Esophagus mucosa (tissue), 1 donor: ENCODE measurements at places on chromosomes 2 and 18. TPM values are rescaled to one million over a fixed set of nuclear protein-coding genes. Genes with fewer than 3 reads are reported as not detected.

Gene CHRND
- not detected for total RNA-seq

Gene EVA1A
- 0.56 TPM for total RNA-seq

Gene TCF23
- not detected for total RNA-seq

Gene IL36RN
- total RNA-seq = 64.1 TPM
